ENCODE measurements at places on chromosomes 7 and 10.

DNA sequence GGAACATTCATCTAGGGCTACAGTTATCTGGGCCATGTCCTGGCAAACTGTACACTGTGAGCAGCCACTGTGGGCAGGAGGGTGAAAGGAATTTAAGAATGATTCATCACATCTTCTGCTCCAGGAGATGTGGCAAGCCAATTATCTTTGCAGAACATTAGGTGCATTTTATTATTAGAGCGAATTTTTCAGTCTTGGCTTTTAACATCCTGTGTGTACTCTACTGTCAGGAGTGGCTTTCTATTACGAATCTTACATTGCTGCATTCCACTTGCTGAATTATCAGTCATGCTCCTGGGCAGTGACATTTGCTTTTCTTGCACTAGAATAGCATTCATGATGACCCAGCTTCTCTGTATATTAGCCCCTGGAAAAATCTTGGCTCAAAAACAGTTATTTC lies 109.2 kb upstream of the TARP start:
- no peak for DNase-seq

- no peak for DNase-seq
These were observed 85.9 kb upstream of the AGBL3 start for GRCh38 chr7:134900166-134900982.

DNA sequence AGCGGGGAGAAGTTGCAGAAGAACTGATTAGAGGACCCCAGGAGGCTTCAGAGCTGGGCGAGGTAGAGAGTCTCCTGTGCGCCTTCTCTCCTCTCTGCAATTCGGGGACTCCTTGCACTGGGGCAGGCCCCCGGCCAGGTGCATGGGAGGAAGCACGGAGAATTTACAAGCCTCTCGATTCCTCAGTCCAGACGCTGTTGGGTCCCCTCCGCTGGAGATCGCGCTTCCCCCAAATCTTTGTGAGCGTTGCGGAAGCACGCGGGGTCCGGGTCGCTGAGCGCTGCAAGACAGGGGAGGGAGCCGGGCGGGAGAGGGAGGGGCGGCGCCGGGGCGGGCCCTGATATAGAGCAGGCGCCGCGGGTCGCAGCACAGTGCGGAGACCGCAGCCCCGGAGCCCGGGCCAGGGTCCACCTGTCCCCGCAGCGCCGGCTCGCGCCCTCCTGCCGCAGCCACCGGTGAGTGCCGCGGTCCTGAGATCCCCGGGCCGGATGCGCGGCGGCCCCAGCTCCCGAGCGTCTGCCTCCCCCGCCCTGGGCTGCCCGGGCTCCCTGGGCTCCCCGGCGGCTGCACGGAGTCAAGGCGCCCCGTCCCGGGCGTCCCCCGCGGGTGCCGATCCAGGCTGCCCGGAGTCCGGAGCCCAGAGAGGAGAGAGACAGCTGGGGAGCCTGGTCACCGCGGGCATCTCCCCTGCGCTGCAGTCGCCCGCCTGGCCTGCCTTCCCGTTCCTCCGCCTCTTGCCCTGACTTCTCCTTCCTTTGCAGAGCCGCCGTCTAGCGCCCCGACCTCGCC lies at the start of gene PLAU:
Gene PLAU (plus strand): TSS at position 369 of the 789 bp plus-strand sequence. CDS start 424 bp downstream, outside the sequence.
- DNase-seq: no peak

GRCh38 chr7:105643384-105643783 lies 62.1 kb upstream of the EFCAB10 start:
- no peak for DNase-seq

DNA sequence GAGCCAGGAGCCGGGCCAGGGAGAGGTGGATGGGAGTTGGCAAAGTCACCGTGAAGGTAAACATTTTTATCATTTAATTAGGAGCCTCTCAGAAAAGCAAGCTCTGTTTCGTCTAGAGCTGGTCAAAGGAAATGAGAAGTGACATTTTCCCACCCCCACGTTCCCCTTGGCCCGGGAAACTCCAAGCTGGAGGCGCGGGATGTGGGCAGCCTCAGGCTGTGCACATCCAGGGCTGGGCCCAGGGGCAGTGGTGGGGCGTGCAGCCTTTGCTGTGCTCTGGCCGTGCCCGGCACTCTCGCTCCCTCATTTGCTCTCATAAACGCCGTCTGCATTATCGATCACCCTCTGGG lies 135.6 kb upstream of the RET start:
- no peak for DNase-seq

- DNase-seq: no peak
These were observed 20.0 kb upstream of the JCAD start for GRCh38 chr10:30079408-30079807.

DNA sequence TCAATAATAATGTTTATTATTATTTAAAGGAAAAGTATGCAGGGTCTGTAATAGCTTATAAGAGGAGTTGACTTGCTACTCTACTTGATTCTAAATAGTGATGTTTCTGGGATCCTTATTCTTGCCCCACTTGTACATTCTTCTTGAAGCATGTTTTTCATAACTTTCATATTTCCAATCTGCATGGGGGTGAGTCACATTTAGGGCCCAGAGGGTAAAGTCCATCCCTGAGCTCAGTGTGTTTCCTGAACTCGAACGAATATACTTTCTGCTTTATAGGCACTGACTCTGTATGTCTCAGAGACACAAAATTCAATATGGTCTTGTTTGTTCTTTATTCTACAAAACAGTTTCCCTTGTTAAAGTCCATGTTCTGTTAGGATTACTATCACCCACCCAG lies 61.0 kb upstream of the SMIM30 start:
- peak; percentile 73 for DNase-seq

DNA sequence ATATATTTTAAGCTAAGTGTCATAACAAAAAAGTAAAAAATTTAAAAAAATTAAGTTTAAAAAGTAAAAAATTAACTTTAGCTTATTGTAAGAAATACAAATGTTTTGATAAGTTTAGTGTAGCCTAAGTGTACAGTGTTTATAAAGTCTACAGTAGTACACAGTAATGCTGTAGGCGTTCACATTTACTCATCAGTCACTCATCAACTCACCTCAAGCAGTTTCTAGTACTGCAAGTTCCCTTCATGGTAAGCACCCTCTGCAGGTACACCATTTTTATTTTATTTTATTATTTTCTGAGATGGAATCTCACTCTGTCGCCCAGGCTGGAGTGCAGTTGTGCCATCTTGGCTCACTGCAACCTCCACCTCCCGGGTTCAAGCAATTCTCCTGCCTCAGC lies 316.0 kb downstream of the FGFR2 start:
- no peak for DNase-seq

- DNase-seq: no peak
These were observed 98.0 kb downstream of the NPSR1 start for GRCh38 chr7:34756025-34756437.

DNA sequence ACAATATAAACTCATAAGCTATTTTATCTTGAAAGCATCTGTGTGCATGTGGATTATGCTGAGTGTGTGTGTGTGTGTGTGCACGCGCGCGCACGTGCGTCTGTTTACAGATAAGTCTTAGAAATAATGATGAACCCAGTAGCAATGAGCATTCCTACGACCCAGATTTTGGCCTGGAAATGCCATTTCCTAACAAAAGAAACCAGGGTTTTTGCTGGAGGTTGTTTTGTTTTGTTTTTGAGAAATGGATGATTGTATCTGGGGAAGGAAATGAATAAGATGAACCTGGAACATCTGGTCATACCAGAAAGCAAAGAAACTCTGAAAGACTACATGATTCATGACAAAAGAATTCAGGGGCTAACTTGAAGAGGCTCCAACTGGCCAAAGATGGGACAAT lies 22.1 kb upstream of the LMOD2 start:
- DNase-seq: no peak

- no peak for DNase-seq
These were observed 109.0 kb downstream of the SVIL start for GRCh38 chr10:29525762-29526161.

DNA sequence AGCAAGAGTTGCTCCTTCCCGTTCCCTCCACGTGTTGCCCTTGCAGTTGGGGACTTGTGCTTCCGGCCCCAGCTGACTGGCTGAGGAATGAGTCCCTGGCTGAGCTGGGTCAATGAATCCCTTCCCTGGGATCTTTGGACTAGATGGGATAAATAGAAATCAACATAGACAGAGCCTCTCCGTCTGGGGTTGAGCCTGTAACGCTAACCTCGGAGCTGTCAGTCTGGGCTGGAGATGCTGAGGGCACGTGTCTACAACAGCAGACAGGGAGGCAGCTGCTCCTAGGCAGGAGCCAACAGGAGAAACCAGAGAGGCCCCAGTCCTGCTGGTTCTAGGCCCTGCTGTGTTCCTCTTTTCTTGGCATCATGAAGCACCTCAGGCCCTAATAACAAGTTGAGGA lies 42.3 kb upstream of the HSPA12A start:
- no peak for DNase-seq

- DNase-seq: no peak
These were observed 188.7 kb upstream of the KAT6B start for GRCh38 chr10:74637685-74638084.

GRCh38 chr7:22676385-22676784 lies 50.6 kb upstream of the IL6 start:
- DNase-seq: no peak

- DNase-seq: no peak
These were observed 39.5 kb upstream of the DMBT1 start for GRCh38 chr10:122521011-122521410.

DNA sequence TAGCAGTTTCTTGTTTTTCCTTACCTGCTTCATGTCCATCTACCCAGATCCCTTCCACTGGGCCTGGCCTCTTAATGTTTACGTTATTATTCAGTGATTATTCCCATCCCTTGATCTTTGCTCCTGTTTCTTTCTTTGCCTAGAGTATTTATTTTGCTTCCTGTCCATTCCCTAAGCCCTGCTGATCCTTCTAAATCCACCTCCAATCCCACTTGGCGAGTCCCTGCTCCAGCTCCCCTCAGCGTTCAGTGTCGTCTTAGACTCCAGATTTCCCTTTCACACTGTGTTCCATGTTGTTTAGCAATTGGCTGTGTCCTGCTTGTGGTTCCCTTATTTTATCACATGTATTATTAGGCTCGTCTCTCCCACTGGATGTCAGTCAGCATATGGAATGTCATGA lies 7.3 kb downstream of the PPP2R2D start:
- DNase-seq: no peak

DNA sequence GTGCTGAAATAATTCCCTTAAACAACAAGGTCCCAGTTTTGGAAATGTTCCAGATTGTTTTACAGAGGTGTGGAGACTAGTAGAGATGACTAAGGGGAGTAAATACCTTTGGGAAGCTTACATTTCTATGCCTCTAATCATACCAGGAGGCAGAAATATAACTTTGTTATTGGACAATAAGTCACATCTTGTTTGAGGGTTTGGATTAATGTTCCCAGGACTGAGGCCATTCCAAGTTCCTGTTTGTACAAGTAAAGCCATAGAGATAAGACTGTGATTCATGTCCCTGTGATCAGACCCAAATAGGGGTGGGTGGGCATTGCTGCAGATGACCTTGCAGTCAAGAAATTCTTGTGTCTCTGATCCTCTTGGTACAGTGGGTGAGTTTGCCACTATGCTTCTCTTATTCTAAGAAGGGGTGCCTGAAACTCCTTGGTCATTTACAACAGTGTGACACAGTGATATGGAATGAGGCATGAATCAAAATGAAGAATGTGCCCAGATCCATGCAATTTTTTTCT lies 508.3 kb downstream of the SORCS3 start:
- peak; percentile 41 for DNase-seq

GRCh38 chr7:88169717-88170320 lies 50.0 kb downstream of the SRI start:
- DNase-seq: peak; percentile 48

DNA sequence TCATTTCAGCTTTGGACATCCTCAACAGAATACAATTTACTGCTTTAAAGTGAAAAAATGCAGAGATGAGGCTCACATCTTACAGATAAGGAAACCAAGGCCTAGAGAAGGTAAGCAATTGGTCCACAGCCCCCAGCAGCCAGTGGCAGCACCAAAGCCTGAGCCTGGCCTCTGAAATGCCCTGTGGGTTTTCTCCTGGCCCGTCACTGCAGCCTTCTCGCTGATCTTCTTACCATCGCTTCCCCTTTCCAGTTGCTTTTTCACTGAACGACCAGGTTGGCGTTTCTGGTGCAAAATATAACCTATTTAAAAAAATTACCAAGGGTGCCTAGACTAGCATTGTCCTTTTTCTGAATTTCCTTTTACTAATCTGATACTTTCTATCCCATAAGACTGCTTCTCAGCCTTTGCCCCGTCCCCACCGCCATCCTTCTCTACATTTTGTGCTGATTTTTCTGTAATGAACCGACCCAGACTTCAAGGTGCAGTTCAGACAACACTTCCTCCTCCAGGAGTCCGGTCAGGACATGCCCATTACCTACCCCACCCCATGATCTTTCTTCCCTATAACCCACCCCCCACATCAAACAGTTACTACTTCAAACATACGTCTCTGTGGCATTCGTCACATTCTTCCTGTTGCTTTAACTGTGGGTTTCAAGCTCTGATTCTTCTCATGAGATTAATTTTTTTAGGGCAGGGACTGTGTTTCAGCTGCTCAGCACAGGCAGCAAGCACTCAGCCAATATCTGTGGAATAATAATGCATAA lies 289.4 kb downstream of the DNAJB6 start:
- no peak for DNase-seq

- no peak for DNase-seq
These were observed 92.4 kb downstream of the CDH23 start for GRCh38 chr10:71489077-71489476.

DNA sequence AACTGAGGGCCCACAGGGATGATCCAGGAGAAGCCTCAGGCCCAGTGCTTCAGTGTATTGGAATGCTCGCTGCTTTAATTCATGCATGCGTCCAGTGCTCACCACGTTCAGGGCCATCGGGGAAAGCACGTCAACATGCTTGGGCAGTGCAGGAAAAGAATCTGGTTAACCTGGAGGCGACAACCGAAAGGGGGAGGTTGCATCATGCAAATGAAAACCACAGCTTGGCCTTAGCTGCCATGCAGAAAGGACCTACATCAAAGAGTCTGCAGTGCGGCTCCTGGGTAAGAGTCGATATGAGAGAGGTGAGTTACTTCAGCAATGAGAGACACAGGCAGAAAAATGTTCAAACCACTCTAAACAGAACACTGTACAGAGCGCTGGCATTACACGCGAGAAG lies 440.1 kb downstream of the KCNMA1 start:
- DNase-seq: no peak

- peak; percentile 86 for DNase-seq
These were observed 45.8 kb downstream of the PRR15 start for GRCh38 chr7:29609162-29610037.

DNA sequence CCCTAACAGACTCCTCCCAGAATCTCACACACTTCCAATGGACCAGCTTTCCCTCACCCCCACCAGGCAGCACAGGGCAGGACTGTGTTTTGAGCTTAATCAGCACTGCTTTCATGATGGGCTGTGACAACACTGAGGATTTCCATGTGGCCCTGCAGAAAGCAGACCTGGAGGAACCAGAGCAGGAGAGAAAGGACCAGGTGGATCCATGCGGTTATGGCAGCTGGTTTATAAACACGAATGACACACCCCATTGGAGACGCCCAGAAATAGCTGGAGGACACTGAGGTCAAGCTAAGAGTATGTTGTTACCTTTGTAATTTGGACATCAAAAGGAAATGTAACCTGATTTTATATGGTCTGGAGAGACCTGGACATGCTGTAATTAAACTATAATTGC lies 31.7 kb upstream of the HERPUD2 start:
- DNase-seq: no peak

Data from LoVo (cell line).